Epithelial cell of alveolus of lung (primary cell): ENCODE measurements at places on chromosomes 12 and 14. TPM values are rescaled to one million over a fixed set of nuclear protein-coding genes. Genes with fewer than 3 reads are reported as not detected.

The NPFF gene
- total RNA-seq = 1.7 TPM in 1 of 2 replicates, not detected in the other

The PIWIL1 gene
- total RNA-seq = not detected in 2 replicates

The IFNG-AS1 gene
- total RNA-seq = not detected in 2 replicates

The TMCC3 gene
- total RNA-seq = 0.08 and 1.6 TPM in 2 replicates

The CTSG gene
- total RNA-seq = not detected in 2 replicates

The CMA1 gene
- not detected in 2 replicates for total RNA-seq

The VRTN gene
- total RNA-seq = not detected in 2 replicates

The B3GNT4 gene
- 0.16 and 1.4 TPM in 2 replicates for total RNA-seq

The ARHGEF40 gene
- 39.9 and 55.2 TPM in 2 replicates for total RNA-seq

The KRT74 gene
- total RNA-seq = not detected in 2 replicates

The CDCA4 gene
- total RNA-seq = 20.1 and 33.4 TPM in 2 replicates

The KLHL33 gene
- total RNA-seq = 0.13 TPM in 1 of 2 replicates, not detected in the other

The KRT75 gene
- total RNA-seq = not detected in 2 replicates

The NUAK1 gene
- 5.0 and 23.8 TPM in 2 replicates for total RNA-seq

The SMCO3 gene
- total RNA-seq = under 0.01 TPM in 1 of 2 replicates, not detected in the other

The TEAD4 gene
- total RNA-seq = 16.2 and 36.0 TPM in 2 replicates

The RPGRIP1 gene
- under 0.01 TPM in 1 of 2 replicates, not detected in the other for total RNA-seq

The ADCY4 gene
- total RNA-seq = 0.39 and 0.88 TPM in 2 replicates

The DLGAP5 gene
- total RNA-seq = 18.1 and 29.1 TPM in 2 replicates
